Bronchial epithelial cell (primary cell): ENCODE measurements at places on chromosomes 5 and 9. TPM values are rescaled to one million over a fixed set of nuclear protein-coding genes. Genes with fewer than 3 reads are reported as not detected.

CDKN2B gene
- total RNA-seq: 29.2 and 64.0 TPM in 2 replicates

OR13D1 gene
- total RNA-seq: not detected in 2 replicates

LOX gene
- total RNA-seq: 1.4 and 1.8 TPM in 2 replicates

RORB gene
- under 0.01 TPM in 1 of 2 replicates, not detected in the other for total RNA-seq

SPATA31D4 gene
- not detected in 2 replicates for total RNA-seq
